Activated T-cell treated with anti-CD3 and anti-CD28 coated beads, Interleukin-2, amount 50 U/mL, for 1 hour (primary cell): ENCODE measurements at places on chromosomes 3 and 15.

DNA sequence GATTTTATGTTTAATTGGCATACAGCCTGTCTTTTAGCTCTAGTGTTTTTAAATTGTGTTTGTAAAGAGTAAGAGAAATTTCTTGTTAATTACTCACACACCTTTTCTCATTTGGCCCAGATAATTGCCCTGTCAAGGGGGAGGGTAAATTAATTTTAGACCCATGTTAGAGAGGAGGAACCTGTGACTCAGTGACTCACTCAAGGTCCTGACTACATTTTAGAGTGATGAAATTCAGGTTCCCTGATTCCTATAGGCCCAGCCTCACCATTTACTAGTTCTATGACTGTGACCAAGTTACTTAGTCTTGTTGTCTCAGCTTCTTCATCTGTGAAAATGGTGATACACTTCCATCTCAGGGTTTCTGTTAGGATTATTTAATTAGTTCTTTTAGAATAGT is 125.2 kb upstream of the DPH6 start:
- no peak for DNase-seq

GRCh38 chr15:82580713-82581112 is 40.5 kb upstream of the RPS17 start:
- DNase-seq = no peak

DNA sequence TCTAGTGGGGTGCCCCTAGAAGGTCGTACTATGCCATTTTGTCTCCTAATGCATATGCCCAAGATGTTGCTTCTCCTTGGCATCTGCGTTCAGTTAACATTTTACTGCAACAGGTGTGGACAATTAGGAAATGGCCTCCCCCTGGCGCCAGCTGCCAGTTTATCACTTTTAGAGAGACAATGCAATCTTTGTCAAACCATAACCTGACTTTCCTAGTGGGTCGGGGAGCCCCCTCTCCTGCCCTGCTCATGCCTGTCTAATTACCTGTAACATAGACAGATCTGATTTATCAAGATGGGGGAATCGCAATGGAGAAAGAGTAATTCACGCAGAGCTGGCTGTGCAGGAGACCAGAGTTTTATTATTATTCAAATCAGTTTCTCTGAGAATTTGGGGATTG is 353.7 kb upstream of the SGO1 start:
- no peak for DNase-seq

- no peak for DNase-seq
Observed at GRCh38 chr3:79517766-79518413, 249.9 kb downstream of the ROBO1 start.

DNA sequence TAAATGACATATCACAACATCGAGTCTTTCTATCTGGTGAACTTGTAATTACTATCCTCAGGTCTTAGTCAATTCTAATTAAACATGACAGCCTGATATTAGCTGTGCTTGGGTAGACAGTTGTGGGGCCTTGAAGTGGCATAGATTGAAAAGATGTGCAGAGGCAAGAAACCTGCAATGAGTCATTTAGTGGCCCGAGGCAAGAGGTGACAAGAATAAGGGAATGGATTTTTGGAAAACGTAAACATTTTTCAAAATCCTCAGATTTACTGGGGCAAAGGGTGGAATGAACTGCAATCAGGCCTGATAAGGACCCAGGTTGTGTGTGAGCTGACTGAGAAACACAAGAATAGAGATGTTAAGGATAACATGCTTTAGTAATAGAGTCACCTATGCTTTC is 29.5 kb upstream of the ULK4 start:
- DNase-seq = no peak

DNA sequence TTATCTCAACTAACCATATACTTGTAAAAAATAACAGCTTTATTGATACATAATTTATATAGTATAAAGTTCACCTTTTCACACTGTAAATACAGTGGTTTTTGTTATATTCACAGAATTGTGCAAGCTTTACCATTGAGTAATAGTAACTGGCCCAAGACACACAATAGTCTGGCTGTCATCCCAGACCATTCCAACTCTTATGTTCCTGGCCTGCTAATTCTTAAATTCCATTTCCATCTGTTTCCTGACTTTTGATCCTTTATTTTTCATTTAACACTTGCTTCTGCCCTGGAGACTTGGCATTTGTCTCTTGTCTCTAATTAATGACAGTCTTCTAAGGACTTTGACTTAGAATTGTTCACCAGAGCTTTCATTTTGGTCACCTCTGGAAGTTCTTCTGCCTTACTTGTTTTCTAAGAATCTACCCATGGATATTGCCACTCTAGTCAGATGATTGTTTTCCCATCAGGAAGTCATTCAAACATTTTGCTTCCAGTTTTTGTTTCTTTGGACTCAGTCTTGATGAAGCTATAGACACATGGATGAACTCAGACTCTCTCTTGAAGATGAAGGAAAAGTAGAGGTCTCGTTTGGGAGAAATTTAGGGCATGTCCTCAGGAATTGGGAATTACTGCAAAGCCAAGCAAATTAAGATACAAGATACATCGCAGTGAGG is 27.2 kb upstream of the PLSCR4 start:
- DNase-seq = no peak

- DNase-seq = peak; percentile 70
Observed at GRCh38 chr3:39146611-39147591, 6.5 kb downstream of the CSRNP1 start.

- DNase-seq = no peak
Observed at GRCh38 chr3:64158334-64158733, 66.9 kb downstream of the PRICKLE2 start.

- peak; percentile 38 for DNase-seq
Observed at GRCh38 chr3:183385698-183386613, 42.5 kb downstream of the MCF2L2 start.
